ENCODE measurements at places on chromosomes 4 and X.

DNA sequence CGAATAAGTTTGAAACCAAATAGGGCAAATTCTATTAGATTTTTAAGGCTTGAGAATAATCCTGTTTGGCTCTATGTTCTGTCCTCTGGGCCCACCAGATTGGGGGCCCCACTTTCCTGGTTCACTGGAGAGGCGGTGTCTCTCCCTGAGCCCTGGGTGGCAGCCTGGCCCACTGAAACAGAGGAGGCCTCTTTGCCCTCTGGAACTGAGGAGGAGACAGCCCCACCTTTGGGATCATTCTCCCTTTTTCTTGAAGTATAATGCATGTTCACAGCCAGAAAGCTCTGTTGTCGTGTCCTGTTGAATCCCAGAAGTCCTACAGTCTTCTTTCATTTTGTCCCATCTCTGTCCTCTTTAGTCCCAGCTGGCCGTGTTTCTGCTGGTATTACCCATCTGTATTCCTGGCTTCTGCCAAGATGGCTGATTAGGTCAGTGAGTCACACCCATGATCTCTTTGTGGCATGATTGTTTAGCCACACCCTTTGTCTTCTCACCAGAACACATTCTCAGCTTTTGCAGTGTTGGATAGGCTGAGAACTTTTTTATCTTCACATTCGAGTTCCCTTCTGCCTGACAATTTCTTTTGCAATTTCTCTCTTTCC, 8.1 kb upstream of the TBC1D25 start:
- DNase-seq: no peak

DNA sequence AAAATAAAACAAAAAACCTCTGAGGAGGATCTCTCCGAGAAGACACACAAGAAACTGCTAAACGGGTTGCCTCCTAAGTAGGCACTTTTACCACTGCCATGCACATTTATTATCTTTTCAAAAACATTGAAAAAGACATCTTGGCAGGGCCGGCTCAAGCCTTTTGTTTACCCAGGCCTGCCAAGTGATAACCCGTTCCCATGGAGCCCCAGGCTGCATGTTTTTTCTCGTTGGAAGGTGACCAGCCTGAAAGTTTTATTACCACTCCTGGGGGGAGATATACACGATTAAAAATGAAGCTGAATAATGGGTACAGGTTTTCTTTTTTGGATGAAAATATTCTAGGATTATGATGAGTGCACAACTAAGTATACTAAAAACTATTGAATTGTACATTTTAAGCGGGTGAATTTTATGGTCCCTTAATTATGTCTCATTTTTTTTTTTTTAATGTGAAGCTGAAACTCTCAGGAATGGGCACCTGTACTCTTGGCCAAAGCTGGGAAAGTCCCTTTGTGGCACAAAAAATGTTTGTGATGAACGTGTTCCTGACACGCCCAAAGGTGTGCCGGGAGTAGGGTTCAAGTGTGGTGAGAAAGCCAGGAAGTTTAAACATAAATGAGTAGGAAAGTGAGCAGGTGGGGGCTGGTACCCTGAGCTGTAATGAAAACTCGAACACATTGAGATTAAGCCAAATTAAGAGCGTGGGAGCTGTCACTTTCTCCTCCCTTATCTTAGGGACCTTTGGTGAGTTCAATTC, 1.5 kb upstream of the MAP7D2 start:
- DNase-seq: no peak

DNA sequence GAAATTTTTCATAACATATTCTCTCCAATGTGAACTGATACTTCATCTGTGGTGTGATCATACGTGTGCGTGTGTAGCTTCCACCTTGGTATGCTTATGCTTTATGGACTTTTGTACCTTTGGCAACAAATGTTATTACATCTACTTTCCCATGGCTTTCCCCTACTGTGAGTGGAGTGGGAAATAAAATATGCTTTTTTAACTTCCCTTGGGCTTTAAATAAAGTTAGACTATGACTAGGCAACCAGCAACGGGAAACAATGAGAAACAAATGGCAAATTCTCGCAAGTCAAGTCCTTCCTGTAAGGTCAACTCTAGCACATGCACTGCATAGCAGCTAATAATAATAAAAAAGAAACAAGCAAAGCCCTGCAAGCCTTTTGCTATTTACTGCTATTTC, 205.0 kb upstream of the PDE5A start:
- DNase-seq: no peak

DNA sequence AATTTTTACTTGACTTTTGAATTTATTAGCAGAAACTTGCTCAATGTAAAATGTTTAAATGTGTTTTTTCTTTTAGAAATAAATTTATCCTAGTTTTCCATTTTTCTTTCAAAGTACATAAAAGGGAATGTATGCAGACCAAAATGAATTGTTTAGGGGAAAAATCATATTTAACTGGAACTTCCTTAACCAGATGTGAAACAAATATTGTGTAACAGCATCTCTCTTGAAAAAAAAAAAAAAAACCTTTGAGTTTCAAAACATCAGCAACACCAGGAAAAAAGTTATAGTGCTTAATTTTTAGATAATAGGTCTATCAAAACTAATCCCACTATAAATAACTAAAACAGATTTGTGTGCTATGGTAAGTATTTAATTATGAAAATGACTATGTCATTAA, 14.5 kb upstream of the CCNA2 start:
- no peak for DNase-seq

DNA sequence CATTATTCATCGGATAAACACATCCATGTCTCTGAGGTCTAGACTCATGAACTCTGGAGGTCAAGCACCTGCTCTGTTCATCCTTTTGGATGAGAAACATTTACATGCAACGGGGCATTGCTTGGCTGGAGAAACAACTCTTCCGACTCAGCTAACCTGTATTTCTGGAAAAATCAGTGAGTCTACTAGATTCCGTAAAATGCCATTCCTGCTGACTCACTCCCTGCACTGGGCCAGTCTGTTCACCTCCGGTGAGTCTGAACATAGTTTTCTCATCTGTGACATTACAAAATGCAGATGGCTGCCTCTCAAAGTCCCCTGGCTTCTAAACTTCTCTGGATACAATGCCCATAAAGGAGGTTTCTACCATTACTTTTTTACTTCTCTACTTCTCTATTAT, 185.7 kb upstream of the HS3ST1 start:
- no peak for DNase-seq

GRCh38 chr4:147616849-147617172, 386 bp upstream of the TMEM184C start:
- no peak for DNase-seq

DNA sequence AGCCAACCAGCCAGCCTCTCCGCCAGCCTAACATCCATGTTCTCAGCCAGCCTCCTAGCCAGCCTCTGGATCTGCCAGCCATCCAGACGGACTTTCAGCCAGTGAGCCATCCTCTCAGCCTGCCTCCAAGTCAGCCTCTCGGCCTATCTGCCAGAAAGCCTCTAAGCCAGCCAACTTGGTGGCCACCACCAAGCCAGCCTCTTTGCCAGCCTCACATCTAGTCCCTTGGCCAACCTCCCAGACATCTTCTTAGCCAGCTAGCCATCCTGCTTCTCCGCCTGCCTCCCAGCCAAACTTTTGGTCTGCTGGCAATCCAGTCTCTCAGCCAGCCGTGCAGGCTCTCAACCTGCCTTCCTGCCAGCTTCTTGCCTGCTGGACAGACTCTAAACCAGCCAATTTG, 16.4 kb upstream of the ARAP2 start:
- no peak for DNase-seq

DNA sequence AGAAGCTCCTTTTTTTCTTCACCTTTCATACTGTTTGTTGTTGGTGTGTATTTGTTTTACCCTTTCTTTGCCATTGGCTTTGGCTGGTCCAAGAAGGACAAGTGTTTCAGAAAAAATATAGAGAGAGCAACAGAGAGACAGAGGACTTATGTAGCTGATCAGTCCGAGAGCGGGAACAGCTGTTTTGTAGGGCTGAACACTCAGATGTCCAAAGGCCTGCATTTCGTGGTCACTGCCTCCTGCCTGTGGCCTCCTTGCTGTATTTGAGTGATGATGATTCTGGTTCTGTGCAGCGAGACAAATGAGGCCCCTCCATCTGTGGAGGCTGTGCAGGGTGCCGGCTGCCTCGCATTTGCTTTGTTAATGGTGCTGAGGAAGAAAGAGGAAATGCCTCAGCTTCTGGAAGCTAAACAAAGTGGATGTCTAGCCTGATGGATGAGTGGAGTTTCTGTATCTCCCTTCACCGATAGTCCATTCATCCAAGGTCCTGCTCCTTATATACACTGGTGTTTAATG, 19.8 kb upstream of the STOX2 start:
- no peak for DNase-seq

DNA sequence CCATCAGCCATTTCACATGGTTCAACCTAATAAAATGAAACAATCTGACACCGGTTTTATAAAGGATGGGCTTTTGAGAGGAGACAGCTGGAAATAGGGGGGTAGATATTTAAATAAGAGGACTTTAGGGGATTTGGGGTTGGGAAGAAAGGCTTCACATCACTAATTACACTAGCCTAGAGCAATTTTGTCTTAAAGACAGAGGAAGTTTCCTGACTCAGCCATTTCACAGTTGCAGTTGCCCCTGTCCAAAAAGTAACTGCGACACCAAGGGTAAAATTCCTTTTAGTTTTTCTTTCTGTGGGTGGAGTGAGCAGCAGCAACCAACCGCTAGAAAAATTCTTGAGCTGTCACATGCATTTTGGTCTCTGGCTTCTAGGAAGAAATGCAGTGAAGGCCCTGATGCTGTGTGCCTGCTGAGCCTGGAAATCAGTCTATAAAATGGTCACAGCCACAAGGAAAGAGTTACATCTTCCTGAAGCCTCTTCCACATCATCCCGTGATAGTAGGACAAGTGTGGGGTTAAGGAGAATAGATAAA, 233.6 kb downstream of the ZNF674 start:
- no peak for DNase-seq

DNA sequence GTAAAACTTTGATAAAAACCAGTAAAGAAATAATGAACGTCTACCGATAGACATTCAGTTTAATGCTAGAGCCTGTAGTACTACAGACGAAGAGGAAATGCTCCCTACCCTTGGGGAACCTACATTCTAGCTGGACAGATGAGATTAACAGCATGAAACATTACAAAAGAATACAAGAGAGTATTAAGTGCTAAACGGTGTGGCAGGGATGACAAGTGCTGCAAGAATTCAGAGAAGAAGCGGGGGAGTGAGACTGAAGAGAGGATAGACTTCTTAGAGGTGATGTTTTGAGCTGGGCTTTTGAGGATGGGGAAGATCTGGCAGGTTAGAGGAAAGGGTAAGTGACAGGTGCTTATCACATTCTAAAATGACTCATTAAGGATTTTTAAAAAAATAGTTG, 52.6 kb upstream of the ESX1 start:
- no peak for DNase-seq

- no peak for DNase-seq
These were observed 961 bp upstream of the NOCT start for GRCh38 chr4:139014371-139015268.

DNA sequence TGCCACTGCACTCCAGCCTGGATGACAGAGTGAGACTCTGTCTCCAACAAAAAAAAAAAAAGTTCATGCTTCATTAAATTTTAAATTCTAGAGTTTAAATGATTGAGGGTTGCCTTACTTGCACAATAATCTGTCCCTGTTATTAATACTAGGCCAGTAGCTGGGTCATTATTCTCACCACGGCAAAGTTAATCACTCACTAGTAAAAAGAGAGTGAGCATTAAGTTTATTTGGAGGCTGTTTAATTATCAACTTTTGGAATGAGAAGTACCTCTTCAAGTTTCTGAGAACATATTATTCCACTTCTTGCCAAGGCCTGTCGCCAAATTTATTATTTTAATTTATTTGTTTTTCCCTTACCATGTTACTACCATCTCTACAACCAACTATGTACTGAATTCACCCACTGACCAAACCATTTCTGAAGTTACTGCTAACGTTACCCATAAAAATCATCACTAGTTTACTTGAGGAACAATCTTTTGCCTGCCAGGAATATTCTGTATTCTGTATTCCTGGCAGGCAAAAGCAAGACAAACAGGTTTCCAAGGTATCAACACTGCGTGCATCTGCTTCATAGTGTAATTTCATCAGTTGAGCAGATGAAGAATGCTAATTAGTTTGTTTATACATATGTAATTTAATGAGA, 26.5 kb downstream of the GUCY1A1 start:
- DNase-seq: no peak

DNA sequence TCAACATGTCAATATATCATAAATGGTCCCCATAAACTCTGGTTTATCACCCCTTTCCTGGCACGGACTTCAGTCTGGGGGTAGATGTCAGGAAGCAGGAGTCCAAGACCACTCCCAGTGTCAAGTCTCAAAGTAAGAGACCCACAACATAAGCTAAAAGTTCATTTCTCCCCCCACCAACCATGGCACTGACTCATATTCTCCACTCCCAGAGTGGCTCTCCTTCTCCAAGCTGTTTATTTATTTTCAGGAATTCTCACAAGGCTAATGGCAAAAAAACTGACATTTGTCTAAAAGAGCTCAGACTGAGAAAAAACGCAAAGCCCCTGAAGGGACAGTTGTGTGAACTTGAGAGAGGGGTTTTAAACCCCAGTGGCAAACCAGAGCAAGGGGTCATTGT, 217.0 kb downstream of the RAB28 start:
- DNase-seq: no peak

- peak; percentile 80 for DNase-seq
These were observed 301.7 kb downstream of the ADGRL3 start for GRCh38 chr4:61501812-61502211.

DNA sequence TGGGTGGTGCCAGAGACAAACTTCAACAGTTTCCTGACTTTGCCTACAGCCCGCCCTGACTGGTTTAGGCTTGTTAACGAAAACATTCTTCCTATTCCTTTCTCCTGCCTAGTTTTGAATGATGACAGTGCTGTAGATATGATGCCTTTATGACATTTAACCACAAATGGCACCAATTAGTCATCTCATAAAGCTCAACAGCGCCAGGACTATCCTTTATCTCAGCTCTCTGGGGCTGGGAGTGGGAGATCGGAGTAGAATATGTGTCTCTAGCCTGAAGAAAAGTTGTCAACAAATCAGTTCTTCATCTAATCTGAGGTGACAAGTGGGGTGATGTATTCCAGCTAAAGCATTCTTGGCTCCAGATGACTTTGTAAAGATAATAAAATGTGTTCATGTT, 64.6 kb upstream of the SH3RF1 start:
- no peak for DNase-seq

DNA sequence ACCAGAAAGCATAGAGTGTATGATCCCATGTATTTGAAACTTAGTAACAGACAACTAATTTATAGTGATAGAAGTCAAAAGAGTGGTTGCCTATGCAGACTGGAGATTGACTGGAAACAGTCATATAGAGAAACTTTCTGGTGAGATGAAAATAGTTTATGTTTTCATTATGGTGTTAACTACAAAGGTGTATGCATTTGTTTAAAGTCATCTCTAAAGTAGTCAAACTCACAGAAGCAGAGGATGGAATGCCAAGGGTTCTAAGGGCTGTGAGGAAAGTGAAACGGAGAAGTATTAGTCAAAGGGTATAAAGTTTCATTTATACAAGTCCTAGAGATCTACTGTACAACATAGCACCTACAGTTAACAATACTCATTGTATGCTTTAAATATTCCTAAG, 45.8 kb downstream of the ENOX2 start:
- DNase-seq: no peak
